ENCODE measurements at places on chromosomes 5 and 9. TPM values are rescaled to one million over a fixed set of nuclear protein-coding genes. Genes with fewer than 3 reads are reported as not detected.

- no peak for DNase-seq
- H3K27me3 ChIP-seq: no peaks in the 10 kb centered on the region
- H3K27ac ChIP-seq: no peak overlapping the region
- no peaks in the 10 kb centered on the region for H3K4me1 ChIP-seq
Measured at GRCh38 chr5:28301712-28302111, 1263.3 kb upstream of the CDH9 start.

DNA sequence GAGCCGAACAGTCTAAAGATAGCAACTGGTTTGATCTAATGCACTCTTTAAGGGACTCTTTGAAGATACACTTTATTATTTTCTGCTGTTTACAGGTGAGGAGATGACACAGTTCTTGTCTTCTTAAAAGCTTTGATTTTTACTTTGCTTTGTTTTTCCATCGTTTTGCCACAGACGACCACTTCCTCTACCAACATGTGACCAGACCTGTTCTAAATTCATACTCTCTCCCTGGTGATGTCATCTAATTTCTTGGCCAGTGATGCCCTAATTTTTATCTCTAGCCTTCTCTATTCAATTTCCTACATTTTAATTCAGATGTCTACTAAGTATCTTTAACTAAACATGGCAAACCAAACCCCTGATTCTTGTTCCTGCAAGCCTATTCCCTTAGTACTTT, 583.4 kb upstream of the ITGA1 start:
- no peaks in the 10 kb centered on the region for H3K4me1 ChIP-seq
- no peak overlapping the region for H3K4me3 ChIP-seq
- no peak for DNase-seq
- no peak overlapping the region for H3K27ac ChIP-seq
- H3K27me3 ChIP-seq: no peaks in the 10 kb centered on the region
- H3K36me3 ChIP-seq: no peaks in the 10 kb centered on the region

- no peak overlapping the region for H3K4me3 ChIP-seq
- DNase-seq: no peak
- H3K27me3 ChIP-seq: no peaks in the 10 kb centered on the region
- H3K4me1 ChIP-seq: no peaks in the 10 kb centered on the region
- no peak overlapping the region for H3K27ac ChIP-seq
Measured at GRCh38 chr5:18972177-18972576, 1015.8 kb downstream of the CDH18 start.

DNA sequence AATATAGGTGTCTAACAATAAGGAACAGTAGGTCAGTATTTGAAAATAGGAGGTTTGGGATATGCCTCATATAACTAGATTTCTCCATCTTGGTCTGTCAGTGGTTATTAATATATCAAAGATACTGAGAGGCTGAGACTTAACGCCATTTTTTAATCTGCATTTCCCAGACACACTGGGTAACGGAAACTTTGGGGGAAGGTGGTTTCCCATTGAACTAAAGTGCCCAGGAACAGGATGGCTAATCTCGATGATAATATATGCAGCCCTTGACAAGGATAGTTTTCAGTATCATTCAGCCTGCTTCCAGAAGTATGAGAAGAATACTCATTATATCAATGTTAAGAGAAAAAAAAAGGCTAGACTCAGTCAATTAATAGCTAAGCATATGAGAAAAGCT, 30.7 kb downstream of the EFNA5 start:
- no peaks in the 10 kb centered on the region for H3K36me3 ChIP-seq
- H3K27ac ChIP-seq: no peak overlapping the region
- DNase-seq: no peak
- no peak overlapping the region for H3K4me3 ChIP-seq

DNA sequence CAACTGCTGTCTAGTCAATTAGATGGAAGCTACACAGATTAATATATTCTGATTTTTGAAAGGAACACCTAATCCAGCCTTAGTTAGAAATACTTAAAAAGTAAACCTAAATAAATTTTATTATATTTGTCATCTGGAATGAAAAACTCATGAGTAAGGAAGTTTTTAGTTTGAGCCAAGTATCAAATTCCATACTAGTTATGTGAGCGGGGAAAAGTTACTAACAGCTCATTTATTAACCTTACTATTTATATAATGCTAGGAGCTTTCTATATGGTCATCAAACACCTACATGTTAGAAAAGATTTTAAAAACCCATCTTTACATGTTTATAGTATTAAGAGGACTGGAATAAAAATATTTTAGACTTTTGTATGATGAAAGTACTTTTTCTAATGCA, 41.6 kb upstream of the POU5F2 start:
- H3K27ac ChIP-seq: no peak overlapping the region
- no peak for DNase-seq
- H3K4me3 ChIP-seq: no peak overlapping the region
- no peaks in the 10 kb centered on the region for H3K27me3 ChIP-seq
- no peaks in the 10 kb centered on the region for H3K4me1 ChIP-seq
- H3K36me3 ChIP-seq: no peaks in the 10 kb centered on the region

DNA sequence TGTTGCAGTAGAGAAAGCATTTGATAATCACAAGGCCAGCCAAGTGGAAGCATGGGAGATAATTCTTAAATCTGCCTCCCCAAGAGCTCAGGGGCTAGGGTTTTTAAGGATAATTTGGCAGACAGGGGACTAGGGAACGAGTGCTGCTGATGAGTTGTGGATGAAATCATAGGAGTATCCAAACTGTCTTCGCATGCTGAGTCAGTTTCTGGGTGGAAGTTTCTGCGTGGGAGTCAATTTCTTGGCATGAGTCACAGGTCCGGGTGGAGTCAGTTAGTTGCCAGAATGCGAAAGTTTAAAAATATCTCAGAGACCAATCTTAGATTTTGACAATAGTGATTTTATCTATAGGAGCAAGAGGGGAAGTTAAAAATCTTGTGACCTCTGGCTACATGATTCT, 112.6 kb downstream of the TMC1 start:
- no peak for DNase-seq
- H3K4me3 ChIP-seq: no peak overlapping the region
- H3K4me1 ChIP-seq: no peaks in the 10 kb centered on the region
- H3K36me3 ChIP-seq: no peaks in the 10 kb centered on the region

The CCDC183 gene
- total RNA-seq: 1.8 TPM

The PTPRD gene
- total RNA-seq: 12.0 TPM

DNA sequence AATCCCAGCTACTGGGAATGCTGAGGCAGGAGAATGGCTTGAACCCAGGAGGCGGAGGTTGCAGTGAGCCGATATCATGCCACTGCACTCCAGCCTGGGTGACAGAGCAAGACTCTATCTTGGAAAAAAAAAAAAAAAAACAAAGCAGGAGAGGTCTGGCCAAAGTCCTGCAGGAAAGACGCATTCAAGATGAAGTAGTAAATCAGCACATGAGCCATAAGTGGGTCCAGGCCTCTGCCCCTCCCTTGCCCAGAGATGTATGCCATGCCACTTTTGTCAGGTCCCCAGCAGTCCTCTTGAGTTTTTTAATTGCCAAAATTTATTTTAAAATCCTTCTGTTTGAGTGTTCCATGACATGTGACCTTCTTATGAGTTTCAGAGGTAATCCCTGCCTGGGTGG, 8.5 kb upstream of the PHF19 start:
- H3K36me3 ChIP-seq: no peaks in the 10 kb centered on the region
- no peak overlapping the region for H3K27ac ChIP-seq
- H3K4me1 ChIP-seq: no peaks in the 10 kb centered on the region
- H3K4me3 ChIP-seq: no peak overlapping the region

GRCh38 chr9:71853084-71853483, 57.9 kb downstream of the ABHD17B start:
- no peaks in the 10 kb centered on the region for H3K36me3 ChIP-seq
- no peaks in the 10 kb centered on the region for H3K27me3 ChIP-seq
- no peak for DNase-seq
- H3K4me3 ChIP-seq: no peak overlapping the region
- H3K27ac ChIP-seq: no peak overlapping the region

The SRA1 gene
- total RNA-seq: 22.4 TPM

DNA sequence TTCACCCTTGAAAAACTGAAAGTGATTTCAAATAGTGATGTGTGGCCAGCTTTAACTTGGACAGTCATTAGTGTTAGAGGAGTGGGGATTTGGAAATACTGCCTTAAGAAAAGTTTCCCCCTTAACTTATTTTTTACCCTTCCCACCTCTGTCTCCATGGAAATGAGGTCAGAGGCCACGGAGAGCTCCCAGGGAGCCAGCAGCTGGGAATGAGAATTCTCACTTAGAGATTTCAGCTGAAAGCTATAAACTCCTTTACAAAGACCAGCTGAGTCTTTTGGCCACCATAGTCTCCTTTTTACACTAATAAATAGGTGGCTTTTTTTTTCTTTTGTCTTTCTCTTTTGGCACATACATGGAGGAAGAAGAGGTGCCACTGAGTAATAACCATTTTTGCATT, 45.7 kb upstream of the PIK3R1 start:
- no peak overlapping the region for H3K4me3 ChIP-seq
- no peaks in the 10 kb centered on the region for H3K36me3 ChIP-seq
- H3K27me3 ChIP-seq: no peaks in the 10 kb centered on the region
- H3K27ac ChIP-seq: no peak overlapping the region

DNA sequence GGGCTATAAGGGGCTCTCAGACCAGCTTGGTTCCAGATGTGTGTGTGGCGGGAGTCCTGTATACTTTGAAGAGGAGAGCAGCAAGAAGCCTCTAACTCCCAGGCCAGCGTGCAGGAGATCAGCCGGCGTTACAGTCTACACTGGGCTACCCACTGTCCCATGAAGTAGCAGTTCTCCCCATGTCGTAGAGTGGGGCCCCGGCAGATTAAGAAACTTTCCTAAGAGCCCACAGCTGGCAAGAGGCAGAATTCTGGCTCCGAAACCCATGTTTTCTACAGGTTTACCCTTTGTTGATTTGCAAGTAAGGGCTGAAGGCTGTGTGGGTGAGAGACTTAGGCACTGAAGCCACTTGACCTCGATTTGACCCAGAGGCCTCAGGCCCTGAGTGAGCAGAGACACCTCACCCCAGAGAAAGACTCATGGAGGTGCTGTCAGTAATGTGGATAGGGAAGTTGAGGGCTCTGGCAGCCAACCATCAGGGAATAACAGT, 881 bp upstream of the B4GALT1 start:
- H3K4me3 ChIP-seq: peak overlapping the region; percentile 65
- peak overlapping the region; percentile 99 for H3K27ac ChIP-seq

The C1QTNF2 gene
- 1.5 TPM for total RNA-seq

GRCh38 chr9:107739601-107740082, 250.1 kb upstream of the KLF4 start:
- no peaks in the 10 kb centered on the region for H3K27me3 ChIP-seq
- H3K4me1 ChIP-seq: peaks cover 21% of the 10 kb centered on the region
- H3K27ac ChIP-seq: peak overlapping the region; percentile 63
- DNase-seq: peak; percentile 81

The SLC31A2 gene
- total RNA-seq: 17.9 TPM

- H3K4me1 ChIP-seq: peaks cover 28% of the 10 kb centered on the region
- H3K36me3 ChIP-seq: no peaks in the 10 kb centered on the region
- H3K27ac ChIP-seq: no peak overlapping the region
- H3K4me3 ChIP-seq: no peak overlapping the region
- H3K27me3 ChIP-seq: no peaks in the 10 kb centered on the region
Measured at GRCh38 chr9:27335075-27335474, 38.1 kb upstream of the EQTN start.

DNA sequence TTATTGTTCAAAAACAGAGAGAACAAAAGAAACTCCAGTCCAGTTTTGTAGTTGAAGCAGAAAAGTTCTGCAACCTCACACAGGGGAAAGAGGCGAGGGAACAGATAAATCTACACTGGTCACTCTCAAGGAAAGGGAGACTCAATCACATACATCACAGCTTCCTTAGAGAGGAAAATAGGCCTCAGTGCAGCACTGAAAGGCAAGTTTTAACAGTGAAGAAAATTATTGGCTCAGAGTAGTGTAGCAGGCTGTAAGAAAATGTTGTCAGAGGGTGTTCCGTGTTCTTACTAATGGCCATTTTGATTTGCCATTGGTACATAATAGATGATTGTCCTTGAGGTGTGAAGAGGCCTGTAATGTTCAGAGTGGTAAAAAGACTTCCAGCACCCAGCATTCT, 530.0 kb upstream of the CDH6 start:
- no peak overlapping the region for H3K4me3 ChIP-seq
- H3K4me1 ChIP-seq: no peaks in the 10 kb centered on the region
- DNase-seq: no peak
- no peak overlapping the region for H3K27ac ChIP-seq
- no peaks in the 10 kb centered on the region for H3K27me3 ChIP-seq
- no peaks in the 10 kb centered on the region for H3K36me3 ChIP-seq

- no peak overlapping the region for H3K27ac ChIP-seq
- H3K4me1 ChIP-seq: peaks cover 19% of the 10 kb centered on the region
- H3K36me3 ChIP-seq: no peaks in the 10 kb centered on the region
- no peaks in the 10 kb centered on the region for H3K27me3 ChIP-seq
- no peak overlapping the region for H3K4me3 ChIP-seq
Measured at GRCh38 chr9:13487498-13487897, 208.0 kb upstream of the MPDZ start.

DNA sequence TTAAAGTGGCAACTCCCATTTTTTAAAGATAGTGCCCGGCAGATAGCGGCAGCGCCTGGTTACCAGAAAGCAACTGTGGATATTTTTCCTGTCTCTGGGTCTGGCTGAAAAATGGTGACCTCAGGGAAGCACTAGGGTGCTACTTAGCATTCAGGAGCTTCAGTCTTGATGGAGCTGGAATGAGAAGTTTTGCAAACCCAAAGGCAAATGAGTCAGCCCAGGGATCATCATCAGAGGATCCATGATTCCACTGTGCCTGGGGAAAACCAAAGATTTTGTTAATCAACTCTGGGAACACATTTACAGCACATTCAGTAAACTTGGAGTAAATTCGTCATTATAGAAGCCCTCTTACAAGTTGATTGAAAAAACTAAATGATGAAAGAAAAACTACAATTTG, 26.7 kb downstream of the F2R start:
- H3K27me3 ChIP-seq: no peaks in the 10 kb centered on the region
- no peak overlapping the region for H3K4me3 ChIP-seq
- H3K27ac ChIP-seq: no peak overlapping the region
- H3K4me1 ChIP-seq: no peaks in the 10 kb centered on the region
- no peaks in the 10 kb centered on the region for H3K36me3 ChIP-seq

The GMCL2 gene
- total RNA-seq: not detected

GRCh38 chr5:120382833-120383232, 81.3 kb upstream of the PRR16 start:
- H3K4me3 ChIP-seq: no peak overlapping the region
- no peaks in the 10 kb centered on the region for H3K27me3 ChIP-seq
- H3K27ac ChIP-seq: no peak overlapping the region
- H3K4me1 ChIP-seq: no peaks in the 10 kb centered on the region

DNA sequence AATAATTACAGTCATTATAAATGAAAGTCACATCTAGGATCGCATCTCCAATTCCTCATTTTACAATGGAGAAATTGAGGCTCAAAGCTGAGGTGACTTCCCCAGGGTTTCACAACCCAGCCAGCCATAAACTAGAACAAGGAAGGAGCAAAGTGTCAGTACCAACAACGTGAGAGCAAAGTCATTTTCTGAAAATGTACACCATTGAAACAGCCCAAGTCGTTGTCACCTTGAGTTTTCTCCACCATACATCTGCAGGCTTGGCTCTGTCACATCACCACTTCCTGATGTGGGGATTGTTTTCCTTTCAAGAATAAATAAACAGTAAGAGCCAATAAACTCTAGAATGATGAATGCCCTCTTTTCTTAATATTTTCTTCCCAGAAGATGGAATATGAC, 184.5 kb upstream of the PTGER4 start:
- no peaks in the 10 kb centered on the region for H3K4me1 ChIP-seq
- H3K27ac ChIP-seq: no peak overlapping the region
- no peaks in the 10 kb centered on the region for H3K36me3 ChIP-seq
- H3K27me3 ChIP-seq: no peaks in the 10 kb centered on the region
- H3K4me3 ChIP-seq: no peak overlapping the region

Measured in heart left ventricle (tissue), 16 donors.